ENCODE measurements at places on chromosomes 5 and 9. TPM values are rescaled to one million over a fixed set of nuclear protein-coding genes. Genes with fewer than 3 reads are reported as not detected.

DNA sequence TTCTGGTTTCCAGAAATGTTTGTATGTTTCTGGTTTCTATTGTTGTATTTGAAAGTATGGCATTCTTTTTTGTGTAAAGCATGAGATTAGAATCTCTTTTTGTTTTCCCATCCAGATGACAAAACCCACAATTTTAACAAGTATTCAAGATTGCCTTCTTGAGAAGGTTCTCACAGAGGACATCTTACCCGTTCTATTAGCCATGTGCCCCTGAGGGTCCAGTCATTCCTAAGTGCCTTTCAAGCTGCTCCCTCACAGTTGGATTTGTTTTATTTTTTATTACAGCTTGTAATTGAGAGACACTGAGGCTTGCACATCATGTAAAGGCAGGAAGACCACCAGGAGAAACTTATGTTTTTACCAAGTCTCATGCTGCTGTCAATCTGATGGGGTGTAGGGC is 19.3 kb upstream of the LOX start:
- DNase-seq = no peak

- DNase-seq = no peak
Observed at GRCh38 chr9:69744688-69745380, 15.0 kb downstream of the PTAR1 start.

GRCh38 chr5:19978476-19978875 is 9.5 kb downstream of the CDH18 start:
- no peak for DNase-seq

- DNase-seq = no peak
Observed at GRCh38 chr9:36679710-36680109, 107.0 kb downstream of the MELK start.

GRCh38 chr5:135033901-135034235 is at the start of gene PITX1:
TSS of gene PITX1 (minus strand) at chr5:135034228. CDS start at chr5:135033881, 347 bp downstream.
- DNase-seq = no peak

- no peak for DNase-seq
Observed at GRCh38 chr5:178398901-178399700, 166.5 kb upstream of the PHYKPL start.

DNA sequence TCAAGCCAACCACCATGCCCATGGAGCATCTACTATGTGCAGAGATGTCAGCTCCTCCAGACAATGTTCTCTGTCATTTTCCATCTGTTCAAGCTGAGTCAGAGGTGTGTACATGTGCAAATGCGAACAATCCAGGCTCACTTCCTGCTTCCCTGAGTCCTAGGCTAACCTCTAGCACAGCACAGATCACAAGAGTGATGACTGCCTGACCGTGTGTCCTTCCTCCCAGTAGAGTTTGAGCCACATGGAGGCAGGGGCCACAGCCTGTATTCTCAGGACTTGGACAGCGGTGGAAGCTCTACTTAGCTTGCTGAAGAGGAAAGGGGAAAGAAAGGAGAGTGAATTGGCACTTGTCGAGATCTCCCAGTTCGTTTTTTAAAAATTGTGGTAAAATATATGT is 87.2 kb downstream of the KCNIP1 start:
- DNase-seq = no peak

The CAMSAP1 gene
- polyA plus RNA-seq = 1.1 TPM

The TAF11L5 gene
- not detected for polyA plus RNA-seq

The PLCXD3 gene
- polyA plus RNA-seq = not detected

The SDHA gene
- polyA plus RNA-seq = 140 TPM
